NCI-H2081 treated with DMSO at 0.1 percent for 48 hours (cell line): ENCODE measurements at places on chromosomes 7 and 10.

DNA sequence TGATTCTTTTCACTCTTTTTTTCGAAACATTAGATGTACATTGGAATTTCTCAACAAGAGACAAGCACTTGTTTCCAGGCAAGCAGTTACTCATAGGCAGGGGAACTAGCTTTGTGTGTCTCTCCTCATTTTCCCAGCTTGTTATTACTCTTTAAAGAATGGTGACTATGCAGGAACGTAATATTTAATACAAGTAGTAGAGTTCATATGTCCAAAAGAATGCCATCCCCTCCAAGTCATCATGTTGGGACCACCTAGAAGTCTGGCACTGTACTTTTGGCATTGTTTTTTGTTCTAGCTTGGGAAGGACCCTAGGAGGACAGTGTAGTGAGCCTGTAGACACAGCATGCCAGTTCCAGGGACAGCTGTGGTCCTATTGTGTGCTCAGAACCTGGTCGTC, 650.7 kb downstream of the INHBA start:
- DNase-seq = no peak

DNA sequence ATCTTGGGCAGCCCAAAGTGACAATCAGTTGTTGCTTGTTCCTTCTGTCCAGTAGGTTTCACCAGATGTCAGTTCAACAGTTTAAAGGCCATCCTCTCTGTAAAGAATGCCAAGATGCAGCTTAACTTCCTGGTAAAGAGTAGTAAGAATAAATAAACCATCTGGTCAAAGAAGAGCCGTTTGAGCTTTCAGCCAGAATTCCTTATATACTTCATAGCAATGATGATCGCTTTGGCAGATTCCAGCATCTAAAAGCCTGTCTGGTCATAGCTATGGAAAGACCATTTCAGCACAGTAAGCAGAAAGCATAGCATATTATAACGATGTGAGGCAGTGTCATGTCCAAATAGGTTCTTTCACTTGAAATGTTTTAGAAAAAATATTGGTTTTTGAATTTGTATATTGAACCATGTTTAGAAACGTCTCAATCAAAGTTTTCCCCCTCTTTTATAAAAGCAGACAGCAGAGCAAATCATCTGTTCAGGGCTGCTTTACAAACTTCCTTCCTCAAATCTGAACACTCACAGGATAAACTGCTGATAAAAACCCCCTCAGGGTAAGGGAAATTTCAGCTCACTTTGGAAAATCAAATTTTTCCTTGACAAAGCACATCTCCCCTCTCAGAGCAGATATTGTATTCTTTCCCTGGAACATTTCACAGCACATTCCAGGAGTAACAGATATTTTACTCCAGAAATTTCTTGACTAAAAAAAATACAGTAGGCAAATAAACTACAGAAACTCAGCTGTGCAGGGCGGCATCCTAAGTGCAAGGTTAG, 184.1 kb downstream of the NOC3L start:
- DNase-seq = no peak

- DNase-seq = peak; percentile 83
Observed at GRCh38 chr7:39353615-39354376, 212.4 kb upstream of the YAE1 start.

- no peak for DNase-seq
Observed at GRCh38 chr10:123642293-123642692, 23.9 kb upstream of the GPR26 start.

DNA sequence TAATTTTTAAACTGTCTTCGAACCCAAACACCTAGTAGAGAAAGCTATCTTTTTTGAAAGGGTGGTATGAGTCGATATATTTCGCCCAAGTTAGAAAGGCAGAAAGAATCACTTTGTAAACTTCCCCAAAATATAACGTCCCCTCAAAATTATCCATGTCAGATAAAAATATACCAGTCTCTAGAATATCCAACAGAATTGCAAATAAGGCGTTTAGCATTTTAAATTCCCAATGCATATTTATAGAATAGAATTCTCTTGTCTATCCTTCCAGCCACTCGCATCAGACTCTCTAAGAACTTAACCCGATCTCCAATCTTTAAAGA, 2.1 kb downstream of the CTBP2 start:
- DNase-seq = no peak

GRCh38 chr7:78420001-78420400, 621.4 kb downstream of the PHTF2 start:
- no peak for DNase-seq
